Adrenal gland (tissue), 19 donors: ENCODE measurements at places on chromosomes 5 and 9. TPM values are rescaled to one million over a fixed set of nuclear protein-coding genes. Genes with fewer than 3 reads are reported as not detected.

DNA sequence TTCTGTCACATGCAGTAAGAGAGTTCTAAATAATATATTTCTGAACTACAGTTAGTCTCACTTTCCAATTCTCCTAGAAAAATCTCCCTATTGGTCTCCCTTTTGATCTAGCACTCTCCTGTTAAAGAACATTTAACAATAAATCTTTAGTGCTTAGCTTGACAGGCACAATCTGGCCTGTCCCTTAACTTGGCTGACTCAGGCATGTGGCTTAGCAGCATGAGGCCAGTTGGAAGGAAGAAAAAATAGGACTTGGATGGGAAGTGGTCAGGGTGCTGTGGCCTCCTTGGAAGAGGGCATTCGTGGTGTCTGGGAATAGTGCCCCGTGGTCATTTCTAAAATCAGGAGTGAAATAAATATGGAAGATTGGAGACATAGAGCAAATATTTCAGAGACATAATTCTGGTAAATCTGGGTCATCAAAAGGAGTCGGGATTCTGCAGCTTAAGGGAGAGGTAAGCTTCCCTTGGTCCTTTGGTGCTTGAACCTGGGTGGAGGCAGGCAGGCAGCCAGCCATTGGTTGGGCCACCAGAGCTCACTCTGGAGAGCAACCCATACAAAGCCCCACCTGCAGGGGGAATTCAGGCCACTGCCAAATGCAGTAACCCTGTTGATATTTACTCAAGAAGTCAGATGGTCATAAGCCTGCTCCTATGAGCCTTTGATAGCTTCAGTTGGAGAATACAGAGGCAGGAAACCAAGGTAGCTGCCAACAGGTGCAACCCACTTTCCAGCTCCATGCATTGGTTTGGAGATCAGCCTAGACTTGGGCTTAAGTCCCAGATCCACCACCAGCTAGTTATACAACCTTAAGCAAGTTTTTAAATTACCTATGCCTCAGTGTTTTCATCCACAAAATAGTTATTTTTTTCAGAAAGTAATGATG is 28.8 kb upstream of the TLE4 start:
- no peaks in the 10 kb centered on the region for H3K4me1 ChIP-seq
- H3K36me3 ChIP-seq = no peaks in the 10 kb centered on the region
- H3K27ac ChIP-seq = no peak overlapping the region
- no peaks in the 10 kb centered on the region for H3K27me3 ChIP-seq

DNA sequence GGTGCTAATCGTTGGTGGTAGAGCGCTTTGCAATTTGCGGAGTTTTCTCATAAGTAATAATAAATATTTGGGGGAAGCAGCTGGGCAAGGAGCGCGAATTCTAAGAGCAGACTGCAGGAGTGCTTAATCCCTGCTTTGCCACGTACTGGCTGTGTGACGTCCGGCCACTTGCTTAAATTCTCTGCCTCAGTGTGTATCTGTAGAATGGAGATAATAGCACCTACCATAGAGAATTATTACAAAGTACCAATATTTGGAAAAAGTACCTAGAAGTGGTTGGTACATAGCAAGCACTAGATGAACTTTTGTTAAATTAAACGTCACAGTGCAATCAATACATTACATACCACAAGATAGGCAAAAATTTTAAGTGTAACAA is 598 bp upstream of the TMED7 start:
- peaks cover 34% of the 10 kb centered on the region for H3K4me1 ChIP-seq
- H3K4me3 ChIP-seq = peak overlapping the region; percentile 77
- peak overlapping the region; percentile 93 for H3K27ac ChIP-seq
- no peaks in the 10 kb centered on the region for H3K36me3 ChIP-seq
- DNase-seq = no peak

DNA sequence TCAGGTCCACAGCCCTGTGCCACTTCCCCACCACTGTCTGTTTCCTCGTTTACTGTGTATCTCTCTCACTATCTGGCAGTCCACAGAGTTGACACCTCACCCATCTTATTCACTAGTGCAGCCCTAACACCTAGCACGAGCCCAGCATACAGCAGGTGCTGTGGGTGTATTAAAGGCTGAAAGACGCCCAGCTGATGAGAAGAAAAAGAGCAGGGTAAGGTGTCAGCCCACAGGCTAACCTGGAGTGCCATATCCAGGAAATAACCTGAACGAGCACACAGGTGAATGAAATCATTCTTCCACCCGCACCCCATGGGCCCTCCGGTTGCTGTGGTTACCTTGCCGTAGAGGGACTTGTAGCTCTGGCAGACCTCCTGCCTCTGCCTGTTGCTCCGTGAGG is 18.6 kb downstream of the ANXA6 start:
- peaks cover 6% of the 10 kb centered on the region for H3K4me1 ChIP-seq
- no peak overlapping the region for H3K27ac ChIP-seq
- no peaks in the 10 kb centered on the region for H3K27me3 ChIP-seq
- no peak for DNase-seq
- no peak overlapping the region for H3K4me3 ChIP-seq

GRCh38 chr9:137465000-137465719 is 6.0 kb upstream of the NSMF start:
- H3K27ac ChIP-seq = no peak overlapping the region
- no peaks in the 10 kb centered on the region for H3K36me3 ChIP-seq
- peak; percentile 80 for DNase-seq
- no peaks in the 10 kb centered on the region for H3K4me1 ChIP-seq
- H3K4me3 ChIP-seq = peak overlapping the region; percentile 31

DNA sequence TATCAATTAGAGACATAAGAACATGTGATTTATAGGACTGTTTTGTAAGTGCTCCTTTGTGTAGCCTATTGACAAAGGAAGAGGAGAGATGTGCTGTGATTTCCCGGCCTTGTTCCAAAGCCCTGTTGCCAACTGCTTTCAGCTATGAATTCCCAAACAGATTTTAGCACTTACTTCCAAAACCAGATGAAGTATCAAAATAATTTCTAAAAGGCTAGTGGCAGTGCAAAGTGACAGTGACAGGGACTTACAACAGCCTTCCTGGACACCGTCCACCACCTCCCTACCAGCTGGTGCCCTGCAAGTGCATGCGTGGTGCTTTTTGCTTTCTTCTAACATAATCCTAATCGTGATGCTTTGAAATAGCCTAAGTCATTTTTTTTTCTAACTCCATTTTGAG is 254.1 kb upstream of the ACTBL2 start:
- H3K27me3 ChIP-seq = no peaks in the 10 kb centered on the region
- no peaks in the 10 kb centered on the region for H3K36me3 ChIP-seq
- no peak overlapping the region for H3K27ac ChIP-seq
- H3K4me1 ChIP-seq = peaks cover 25% of the 10 kb centered on the region

DNA sequence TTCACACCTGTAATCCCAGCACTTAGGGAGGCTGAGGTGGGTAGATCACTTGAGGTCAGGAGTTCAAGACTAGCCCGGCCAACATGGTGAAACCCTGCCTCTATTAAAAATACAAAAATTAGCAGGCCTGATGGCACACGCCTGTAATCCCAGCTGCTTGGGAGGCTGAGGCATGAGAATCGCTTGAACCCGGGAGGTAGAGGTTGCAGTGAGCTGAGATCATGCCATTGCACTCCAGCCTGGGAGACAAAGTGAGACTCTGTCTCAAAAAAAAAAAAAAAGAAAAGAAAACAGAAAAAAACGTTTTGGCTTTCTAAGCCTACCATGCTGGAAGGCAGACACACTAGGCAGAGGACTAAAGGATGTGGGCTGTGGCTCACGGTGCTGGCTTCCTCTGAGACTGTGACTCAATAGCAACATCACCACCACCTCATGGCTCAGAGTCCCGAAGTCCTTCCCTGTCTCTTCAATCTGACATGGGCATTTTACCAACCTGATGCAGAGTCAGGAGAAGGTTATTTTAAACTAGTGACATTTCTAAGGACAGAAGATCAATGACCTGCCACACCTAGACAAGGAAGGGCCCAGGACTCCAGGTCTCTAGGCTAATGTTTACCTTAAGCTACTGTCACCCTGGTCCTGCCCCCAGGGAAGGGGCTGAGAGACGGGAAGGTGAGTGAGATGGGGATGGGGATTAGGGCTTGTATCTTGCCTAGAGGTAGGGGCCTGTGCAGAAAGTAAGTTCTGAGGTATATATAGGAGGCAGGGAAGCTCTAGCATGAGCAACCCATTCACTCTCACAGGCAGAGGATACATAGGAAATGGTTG is 3.7 kb downstream of the ECSCR start:
- DNase-seq = no peak
- no peaks in the 10 kb centered on the region for H3K36me3 ChIP-seq
- no peaks in the 10 kb centered on the region for H3K27me3 ChIP-seq
- no peaks in the 10 kb centered on the region for H3K4me1 ChIP-seq
- H3K4me3 ChIP-seq = no peak overlapping the region

DNA sequence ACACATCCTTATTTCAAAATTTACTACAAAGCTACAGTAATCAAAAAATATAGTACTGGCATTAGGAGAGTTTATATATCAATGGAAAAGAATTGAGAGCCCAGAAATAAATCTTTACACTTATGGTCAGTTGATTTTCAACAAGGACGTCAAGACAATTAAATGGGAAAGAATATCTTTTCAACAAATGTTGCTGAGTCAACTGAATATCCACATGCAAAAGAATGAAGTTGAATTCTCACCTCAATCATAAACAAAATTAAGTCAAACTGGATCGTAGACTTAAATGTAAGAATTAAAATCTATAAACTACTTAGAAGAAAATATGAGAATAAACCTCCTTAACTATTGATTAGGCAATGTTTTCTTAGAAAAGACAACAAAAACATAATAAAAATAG is 61.5 kb upstream of the PRR16 start:
- no peak for DNase-seq
- H3K36me3 ChIP-seq = no peaks in the 10 kb centered on the region
- no peaks in the 10 kb centered on the region for H3K4me1 ChIP-seq
- no peak overlapping the region for H3K27ac ChIP-seq

- peaks cover 11% of the 10 kb centered on the region for H3K4me1 ChIP-seq
- no peaks in the 10 kb centered on the region for H3K36me3 ChIP-seq
- no peak overlapping the region for H3K27ac ChIP-seq
- H3K4me3 ChIP-seq = no peak overlapping the region
- no peak for DNase-seq
Measured at GRCh38 chr5:67094476-67095300, 101.9 kb downstream of the CD180 start.

The ATP6V0E1 gene
- total RNA-seq = 265 TPM

The PNPLA7 gene
- total RNA-seq = 15.8 TPM

The NEURL1B gene
- 78.6 TPM for total RNA-seq

The NR3C1 gene
- total RNA-seq = 24.4 TPM
